Bone marrow (tissue), 2 donors: ENCODE measurements at places on chromosomes 2 and 18.

- no peak for DNase-seq
These were observed 51.0 kb downstream of the MOGAT1 start for GRCh38 chr2:222722327-222722946.

DNA sequence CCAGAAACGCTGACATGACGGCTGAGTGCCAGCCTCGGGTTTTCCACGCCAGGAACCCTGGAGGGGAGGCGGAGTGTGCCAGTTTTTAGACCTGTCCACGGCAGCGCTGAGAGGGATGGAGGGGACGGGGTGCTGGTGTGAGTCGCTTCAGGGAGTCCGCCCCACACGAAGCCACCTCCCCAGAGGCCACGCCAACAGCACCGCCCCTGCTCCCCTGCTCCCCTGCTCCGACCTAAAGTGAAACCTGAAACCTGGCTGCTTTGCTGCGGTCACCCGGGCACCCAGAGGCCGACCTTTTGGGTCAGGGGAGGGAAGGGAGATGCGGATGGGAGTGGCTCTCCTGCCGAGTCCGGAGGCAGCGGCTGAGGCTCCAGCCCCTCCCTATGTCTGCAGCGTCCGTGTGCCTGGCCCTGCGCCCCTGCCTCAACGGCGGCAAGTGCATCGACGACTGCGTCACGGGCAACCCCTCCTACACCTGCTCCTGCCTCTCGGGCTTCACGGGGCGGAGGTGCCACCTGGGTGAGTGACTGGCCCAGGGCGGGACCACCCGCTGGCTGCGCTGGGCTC lies 38.1 kb downstream of the SNED1 start:
- no peak for DNase-seq

- no peak for DNase-seq
These were observed 180.6 kb upstream of the EPAS1 start for GRCh38 chr2:46116553-46116991.

- DNase-seq, result no peak
These were observed 66.6 kb upstream of the HDAC4 start for GRCh38 chr2:239467281-239467955.

DNA sequence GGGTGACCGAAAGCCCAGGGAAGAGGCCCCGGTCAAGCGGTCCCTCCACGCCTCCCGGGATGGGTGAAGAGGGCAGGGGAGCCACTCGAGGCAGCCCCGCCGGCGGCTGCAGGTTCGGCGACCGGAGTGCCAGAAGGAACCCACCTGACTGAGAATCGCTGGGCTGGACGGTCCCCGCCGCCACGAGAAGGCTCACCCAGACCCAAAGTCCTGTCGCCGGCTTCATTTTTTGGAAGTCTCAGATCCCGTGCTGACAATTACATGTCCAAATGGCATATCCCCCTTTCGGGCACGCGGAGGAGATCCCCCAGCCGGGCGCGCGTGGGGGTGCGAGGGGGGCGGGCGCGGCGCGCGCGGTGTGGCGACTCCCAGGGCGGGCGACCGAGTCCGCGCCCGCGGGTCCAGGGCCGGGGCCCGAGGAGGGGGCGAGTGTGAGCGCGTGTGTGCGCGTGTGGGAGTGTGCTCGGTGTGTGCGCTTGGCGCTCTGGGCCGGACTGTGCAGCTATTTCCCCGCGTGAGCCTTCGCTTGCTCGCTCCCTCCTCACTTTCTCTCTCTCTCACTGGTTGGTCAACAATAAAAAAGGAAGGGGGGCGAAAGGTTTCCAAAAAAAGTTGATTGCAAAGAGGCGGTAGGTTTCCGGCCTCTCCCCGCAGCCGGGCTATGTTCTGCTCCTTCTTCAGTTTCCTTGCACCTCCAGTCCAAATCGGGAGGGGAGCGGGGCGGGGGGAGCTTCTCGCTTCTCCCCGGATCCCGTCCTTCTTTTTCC lies at the start of gene ERBB4:
TSS of gene ERBB4 (minus strand) at position 498 of the 767 bp plus-strand sequence. CDS start at position 226, 272 bp downstream.
- DNase-seq, result no peak

DNA sequence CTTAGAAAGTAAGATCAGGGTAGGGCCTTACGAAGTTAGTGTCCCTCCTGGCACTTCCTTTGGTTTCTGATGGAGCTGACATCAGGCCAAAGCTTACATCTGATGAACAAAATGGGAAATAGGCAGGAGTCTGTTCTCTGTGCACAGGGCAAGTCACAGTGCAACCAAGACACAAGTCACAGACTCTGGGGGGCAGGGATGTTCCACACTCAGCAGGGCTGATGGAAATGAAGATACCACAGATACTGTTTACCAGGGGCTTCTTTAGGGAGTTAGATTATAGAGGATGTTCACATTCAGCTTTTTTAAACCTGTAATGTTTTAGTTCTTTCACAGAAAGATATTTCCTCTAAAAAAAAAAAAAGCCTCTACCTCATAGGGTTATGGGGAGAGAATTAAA lies 106.2 kb upstream of the EPC2 start:
- DNase-seq, result no peak

- DNase-seq, result peak; percentile 17
These were observed 84.1 kb upstream of the POMC start for GRCh38 chr2:25252291-25253152.
